Glutamatergic neuron (in vitro differentiated cells): ENCODE measurements at places on chromosomes 11 and 22.

DNA sequence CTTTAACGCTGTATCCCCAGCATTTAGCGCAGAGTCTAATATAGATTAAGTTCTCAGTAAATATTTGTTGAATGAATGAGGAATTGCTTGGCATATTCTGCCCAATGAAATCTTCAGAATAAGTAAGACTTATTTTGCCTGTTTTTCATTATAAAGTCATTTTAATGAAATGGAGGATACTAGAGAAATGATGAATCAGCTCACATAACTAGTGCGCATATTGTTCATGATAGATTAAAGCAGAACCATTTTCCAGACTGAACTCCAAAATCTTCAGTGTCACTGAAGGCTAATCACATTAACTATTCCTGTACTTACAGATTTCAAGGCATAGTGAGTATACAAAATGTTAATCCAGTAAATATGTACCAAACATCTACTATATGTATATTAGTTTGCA, 29.6 kb downstream of the ACER3 start:
- no peak for DNase-seq

DNA sequence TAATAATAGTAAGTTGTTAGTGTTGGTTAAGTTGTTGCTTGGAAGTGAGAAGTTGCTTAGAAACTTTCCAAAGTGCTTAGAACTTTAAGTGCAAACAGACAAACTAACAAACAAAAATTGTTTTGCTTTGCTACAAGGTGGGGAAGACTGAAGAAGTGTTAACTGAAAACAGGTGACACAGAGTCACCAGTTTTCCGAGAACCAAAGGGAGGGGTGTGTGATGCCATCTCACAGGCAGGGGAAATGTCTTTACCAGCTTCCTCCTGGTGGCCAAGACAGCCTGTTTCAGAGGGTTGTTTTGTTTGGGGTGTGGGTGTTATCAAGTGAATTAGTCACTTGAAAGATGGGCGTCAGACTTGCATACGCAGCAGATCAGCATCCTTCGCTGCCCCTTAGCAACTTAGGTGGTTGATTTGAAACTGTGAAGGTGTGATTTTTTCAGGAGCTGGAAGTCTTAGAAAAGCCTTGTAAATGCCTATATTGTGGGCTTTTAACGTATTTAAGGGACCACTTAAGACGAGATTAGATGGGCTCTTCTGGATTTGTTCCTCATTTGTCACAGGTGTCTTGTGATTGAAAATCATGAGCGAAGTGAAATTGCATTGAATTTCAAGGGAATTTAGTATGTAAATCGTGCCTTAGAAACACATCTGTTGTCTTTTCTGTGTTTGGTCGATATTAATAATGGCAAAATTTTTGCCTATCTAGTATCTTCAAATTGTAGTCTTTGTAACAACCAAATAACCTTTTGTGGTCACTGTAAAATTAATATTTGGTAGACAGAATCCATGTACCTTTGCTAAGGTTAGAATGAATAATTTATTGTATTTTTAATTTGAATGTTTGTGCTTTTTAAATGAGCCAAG, 2.7 kb downstream of the NEAT1 start:
- no peak for DNase-seq

GRCh38 chr22:17370026-17370765, 936 bp downstream of the CECR2 start:
- peak; percentile 67 for DNase-seq

GRCh38 chr11:68004551-68005335, 846 bp upstream of the UNC93B1 start:
- DNase-seq: no peak

DNA sequence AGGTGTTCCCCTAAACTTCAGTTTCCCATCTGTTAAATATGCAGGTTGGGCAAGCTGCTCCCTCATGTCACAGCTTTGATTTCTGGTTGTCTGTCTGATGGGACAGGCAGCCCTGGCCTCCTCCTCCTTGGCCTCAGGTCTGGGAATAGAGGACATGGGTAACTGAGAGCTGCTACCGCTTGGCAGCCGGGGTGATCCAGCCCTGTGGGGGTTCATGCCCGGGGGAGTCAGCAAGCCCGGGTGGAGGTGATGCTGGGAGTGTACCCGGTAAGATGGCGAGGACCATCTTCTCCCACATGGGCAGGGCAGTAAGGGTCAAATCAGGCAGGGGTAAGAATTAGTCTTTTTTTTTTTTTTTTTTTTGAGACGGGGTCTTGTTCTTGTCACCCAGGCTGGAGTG, 845.0 kb downstream of the TBC1D22A start:
- no peak for DNase-seq

DNA sequence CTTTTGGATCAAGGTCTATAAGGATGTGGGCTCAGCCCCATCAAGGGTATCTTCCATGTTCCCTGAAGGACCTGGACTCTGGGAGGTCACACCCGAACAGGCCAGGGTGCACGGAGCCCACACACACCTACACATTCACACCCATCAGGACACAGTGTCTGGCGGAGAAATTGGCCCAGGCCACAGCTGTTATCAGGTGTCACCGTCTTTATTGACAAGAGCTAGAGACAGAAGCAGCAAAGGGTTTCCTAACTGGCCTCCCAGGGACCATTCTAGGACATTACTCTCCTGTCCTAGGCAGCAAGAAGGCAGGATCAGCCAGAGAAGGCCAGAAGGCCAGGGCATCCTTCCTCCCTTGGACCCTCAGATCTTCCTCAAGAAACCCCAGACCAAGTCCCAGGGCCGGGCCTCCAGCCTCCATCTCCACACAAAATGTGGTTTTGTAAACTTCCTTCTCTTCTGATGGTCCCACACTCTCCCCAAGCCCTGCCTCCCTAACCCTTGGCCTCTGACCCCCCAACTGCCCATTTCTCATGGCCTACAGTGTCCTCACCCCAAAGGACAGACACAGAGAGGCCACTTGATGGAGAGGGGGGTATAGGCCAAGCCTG, 8.1 kb downstream of the SSTR3 start:
- DNase-seq: no peak

DNA sequence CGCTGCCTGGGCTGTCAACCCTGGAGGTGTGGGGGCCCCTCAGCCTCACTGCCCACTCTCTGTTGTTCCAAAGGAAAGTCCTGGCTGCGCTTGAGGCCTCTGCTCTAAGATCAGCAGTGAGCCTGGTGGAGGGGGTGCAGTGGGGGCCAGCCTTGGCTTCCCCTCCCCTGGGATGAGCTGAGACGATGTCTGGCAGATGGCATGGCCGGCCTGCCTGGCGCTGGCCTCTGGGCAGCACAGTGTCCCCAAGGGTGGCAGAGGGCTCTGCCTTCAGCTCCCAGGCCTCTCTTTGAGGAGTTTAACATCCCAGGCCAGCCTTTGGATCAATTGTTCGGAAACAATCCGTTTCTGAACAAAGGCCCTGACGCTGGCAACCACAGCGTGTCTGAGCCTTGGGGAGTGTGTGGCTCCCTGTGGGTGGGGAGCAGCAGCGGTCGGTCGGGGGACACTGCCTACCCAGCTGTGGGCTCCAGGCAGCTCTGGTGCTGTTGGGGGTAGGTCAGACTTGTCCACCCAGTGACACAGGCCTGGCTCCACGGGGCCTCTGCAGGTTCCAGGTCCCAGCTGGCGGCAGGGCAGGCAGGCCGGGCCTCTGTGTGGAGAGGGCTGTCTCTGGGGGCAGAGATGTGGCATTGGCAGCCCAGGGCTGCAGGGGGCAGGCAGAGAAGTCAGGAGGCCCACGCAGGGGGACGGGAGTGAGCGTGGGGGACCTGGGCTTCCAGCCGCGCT, 12.1 kb downstream of the TSPAN4 start:
- no peak for DNase-seq

DNA sequence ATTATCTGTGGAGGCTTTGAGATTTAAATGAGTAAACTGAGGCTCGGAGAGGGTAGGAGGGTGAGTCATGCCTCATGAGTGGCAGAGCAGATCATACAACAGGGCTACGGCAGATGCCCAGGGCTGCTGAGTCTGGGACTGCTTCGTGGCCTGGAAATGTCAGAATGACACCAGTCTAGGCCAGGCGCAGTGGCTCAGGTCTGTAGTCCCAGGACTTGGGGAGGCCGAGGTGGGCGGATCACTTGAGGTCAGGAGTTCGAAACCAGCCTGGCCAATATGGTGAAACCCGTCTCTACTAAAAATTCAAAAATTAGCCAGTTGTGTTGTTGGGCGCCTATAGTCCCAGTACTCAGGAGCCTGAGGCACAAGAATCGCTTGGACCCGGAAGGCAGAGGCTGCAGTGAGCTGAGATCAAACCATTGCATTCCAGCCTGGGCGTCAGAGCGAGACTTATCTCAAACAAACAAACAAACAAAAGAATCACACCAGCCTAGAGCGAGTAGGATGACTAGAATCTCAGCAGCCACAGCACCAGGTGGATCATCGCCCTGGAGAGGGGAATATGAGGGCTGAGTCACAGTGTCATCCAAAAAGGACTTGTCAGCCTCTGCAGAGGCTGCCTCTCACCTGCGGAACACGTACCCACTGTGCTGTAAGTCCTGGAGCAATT, 48.6 kb upstream of the ADA2 start:
- no peak for DNase-seq

- no peak for DNase-seq
These were observed 1385.0 kb downstream of the TBC1D22A start for GRCh38 chr22:48147404-48147803.

DNA sequence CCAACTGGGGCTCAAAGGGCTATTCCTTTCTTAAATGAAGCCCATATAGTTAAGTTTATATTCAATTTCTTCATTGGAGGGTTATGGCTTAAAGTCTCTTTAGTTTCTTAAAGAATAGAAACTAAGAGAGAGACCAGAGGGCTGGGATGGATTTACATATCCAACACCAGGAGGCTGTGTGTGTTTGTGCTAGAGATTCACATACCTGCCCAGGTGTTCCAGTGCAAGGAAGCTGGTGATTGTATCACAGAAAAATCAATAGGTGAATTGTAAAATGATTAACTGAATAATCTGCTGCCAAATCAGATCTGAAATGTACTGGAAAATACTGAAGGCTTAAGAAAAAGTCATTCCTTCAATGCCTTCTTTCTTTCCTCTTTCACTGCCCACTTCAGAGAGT, 148.2 kb upstream of the BDNF start:
- DNase-seq: no peak

DNA sequence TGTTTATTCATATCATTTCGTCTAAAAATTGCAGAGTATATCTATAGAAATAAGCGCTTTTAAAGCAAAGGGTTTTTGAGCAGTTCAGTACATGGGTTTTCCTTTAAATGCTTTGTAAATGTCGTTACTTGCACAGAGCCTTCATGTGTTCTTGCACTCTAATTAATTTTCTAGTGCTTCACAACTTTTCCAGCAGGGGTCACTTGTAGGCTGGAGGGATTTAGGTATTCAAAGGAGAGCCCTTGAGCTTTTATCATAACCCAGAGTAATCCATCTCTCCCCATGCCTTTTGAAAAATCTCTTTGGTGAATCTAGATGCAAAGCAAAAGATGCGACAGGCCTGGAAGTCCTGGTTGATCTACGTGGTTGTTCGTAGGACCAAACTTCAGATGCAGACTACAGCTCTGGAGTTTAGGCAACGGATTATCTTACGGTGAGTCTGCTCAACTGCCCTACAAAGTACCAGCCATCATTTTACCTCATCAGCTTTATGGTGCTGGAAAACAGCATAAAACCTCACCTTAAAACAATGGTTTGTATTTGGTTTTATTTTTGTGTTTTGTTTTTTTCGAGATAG, 60.4 kb downstream of the SFI1 start:
- no peak for DNase-seq

- no peak for DNase-seq
These were observed 425.9 kb downstream of the TMEM135 start for GRCh38 chr11:87463486-87464102.

DNA sequence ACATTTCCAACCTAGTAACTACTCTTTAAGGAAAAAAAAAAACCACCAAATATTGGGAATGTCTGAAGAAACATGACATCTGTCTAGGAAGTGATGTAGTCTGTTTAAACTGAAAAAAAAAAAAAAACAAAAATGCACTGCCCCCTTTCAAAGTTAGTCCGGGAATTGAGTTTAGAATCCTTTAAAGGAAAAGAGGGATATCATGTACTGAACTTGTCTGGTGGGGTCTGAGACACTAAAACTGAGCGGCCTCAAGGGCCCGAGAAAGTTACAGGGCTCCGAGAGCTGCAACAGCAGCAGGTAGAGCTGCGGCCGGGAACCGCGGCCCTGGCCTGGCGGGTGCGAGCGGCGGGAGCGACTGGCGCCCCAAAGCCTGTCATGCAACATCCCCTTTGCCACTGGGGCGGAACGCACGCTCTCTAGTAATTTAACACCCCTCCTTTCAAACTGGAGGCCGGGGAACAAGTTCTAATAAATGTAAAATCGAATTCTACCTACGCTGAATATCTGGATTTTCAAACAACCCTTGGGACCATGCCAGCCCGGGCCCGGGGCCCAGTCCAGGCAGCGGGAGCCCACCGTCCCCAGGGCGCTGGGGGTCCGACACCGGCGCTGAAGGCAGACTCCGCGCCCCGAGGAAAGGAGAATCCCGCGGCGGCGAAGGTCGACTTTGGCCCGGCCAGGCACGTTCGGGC, 736 bp downstream of the RDX start:
- DNase-seq: peak; percentile 54

GRCh38 chr11:133893381-133893780, 48.1 kb upstream of the SPATA19 start:
- no peak for DNase-seq

GRCh38 chr11:88375927-88376470, 38.5 kb upstream of the CTSC start:
- no peak for DNase-seq

- no peak for DNase-seq
These were observed 12.0 kb upstream of the ANO3 start for GRCh38 chr11:26319906-26320305.

DNA sequence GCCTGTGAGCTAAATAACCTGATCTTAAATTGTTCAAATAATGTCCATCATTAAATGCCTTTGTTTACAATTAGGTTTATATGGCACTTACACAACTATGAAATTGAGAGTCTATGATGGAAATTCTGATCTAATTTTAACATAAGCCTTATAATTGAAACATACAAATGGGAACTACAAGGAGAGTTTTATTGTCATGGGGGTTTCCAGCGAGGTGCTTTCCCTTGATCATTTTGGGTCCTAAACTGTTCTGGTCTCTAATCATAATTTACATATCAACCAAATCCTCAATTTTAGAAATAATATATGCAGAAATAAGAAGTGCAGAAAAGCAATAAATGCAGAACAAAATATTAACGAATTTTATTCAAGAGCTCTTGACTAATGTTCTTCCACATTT, 44.9 kb downstream of the RRAS2 start:
- DNase-seq: no peak

DNA sequence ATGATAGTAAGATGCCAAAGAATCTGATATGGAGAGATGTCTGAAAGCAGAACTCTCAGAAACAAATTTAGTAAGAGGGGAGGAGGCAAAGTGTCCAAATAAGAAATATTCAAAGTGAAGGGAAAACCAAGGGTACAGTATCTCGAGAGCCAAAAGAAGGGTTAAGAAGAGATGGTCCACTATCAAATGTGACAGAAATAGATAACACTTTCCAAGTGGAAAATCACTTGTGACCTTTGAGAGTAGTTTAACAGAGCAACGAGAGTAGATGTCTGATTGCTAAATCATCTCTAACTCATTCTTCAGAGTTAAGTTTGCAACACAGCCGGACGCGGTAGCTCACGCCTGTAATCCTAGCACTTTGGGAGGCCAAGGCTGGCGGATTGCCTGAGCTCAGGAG, 4.3 kb upstream of the BUD13 start:
- no peak for DNase-seq

- DNase-seq: no peak
These were observed 181.3 kb downstream of the METTL15 start for GRCh38 chr11:28289444-28289843.
